Hypothalamus (tissue), 51 donors: ENCODE measurements at places on chromosomes 1 and 21.

- DNase-seq = no peak
Measured at GRCh38 chr1:35220976-35221375, 28.0 kb upstream of the SFPQ start.

DNA sequence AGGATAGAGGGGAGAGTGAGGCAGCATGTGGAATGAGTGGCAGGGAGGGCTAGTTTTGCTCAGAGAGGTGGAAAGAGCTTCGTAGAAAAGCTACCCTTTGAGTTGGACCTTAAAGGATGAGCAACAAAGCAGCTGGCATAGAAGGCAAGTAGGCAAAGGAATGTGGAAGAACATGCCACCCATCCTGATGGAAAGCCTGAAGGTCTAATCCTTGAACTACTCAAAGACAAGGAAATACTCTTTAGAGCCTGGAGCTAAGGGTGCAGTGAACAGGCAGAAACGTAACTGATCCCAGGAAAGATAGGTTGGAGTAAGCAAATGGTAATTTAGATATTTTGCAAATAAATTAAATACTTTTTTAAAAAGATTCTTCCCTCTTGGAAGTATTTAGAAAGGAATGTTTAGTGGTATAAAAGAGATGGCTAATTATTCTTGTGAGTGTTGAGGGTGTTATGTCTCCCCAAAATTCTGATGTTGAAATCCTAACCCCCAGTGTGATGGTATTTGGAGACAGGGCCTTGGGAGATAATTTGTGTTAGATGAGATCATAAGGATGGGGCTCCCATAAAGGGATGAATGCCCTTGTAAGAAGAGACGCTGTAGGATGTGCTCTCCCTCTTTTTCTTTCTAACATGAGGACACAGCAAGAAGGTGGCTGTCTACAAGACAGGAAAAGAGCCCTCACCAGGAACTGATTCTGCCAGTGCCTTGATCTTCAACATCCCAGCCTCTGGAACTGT lies 308.1 kb upstream of the RUNX1 start:
- no peak for DNase-seq

GRCh38 chr1:88985032-88985431 lies 7.4 kb downstream of the KYAT3 start:
- DNase-seq = no peak

GRCh38 chr1:150159550-150159949 lies 9.8 kb downstream of the PLEKHO1 start:
- no peak for DNase-seq

DNA sequence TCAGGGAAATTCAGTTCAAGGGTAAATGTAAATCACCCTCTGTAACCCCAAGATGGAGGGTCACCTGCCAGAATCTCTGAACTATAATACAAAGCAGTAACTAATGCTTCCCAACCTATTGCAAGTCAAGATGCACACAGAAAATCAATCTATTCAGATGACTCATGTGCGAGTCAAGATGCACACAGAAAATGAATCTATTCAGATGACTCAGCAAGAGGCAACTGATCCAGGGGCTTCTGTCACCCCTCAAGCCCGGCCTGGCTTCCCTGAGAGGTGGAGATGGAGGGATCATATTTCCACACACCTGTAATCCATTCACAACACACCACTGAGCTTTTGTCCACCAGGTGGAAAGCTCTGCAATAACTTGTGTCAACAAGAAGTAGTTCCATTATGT lies 17.4 kb upstream of the HIVEP3 start:
- no peak for DNase-seq

GRCh38 chr1:8597455-8597854 lies 220.0 kb downstream of the RERE start:
- DNase-seq = no peak

- DNase-seq = no peak
Measured at GRCh38 chr1:248828845-248829244, 3.1 kb upstream of the SH3BP5L start.

- DNase-seq = no peak
Measured at GRCh38 chr1:59520827-59521418, 224.0 kb downstream of the FGGY start.

DNA sequence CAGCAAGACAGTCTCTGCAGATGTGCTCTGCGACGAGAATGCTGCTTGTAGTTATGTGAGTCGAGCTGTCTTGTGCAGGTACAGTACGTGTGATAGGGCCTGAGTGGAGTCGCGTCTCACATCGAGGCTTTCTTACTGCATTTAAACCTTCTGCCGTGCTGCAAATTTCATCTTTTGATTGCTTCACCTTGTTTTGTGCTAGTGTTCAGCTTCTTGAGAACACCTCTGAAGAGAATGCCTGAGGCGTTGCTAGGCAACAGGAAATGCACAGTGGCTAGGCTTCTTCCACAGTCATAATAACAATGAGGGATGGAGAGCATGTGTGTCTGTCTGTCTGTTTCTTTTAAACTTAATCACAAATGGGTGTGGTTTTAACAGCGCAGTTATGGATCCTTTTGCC lies 52.9 kb downstream of the MRPS6 start:
- DNase-seq = no peak

- DNase-seq = no peak
Measured at GRCh38 chr21:45076245-45076711, 1.9 kb downstream of the ADARB1 start.
